Adrenal gland (tissue), 19 donors: ENCODE measurements at places on chromosomes 7 and 10.

GRCh38 chr10:86402283-86402941, 35.8 kb upstream of the GRID1 start:
- no peaks in the 10 kb centered on the region for H3K27me3 ChIP-seq
- peak; percentile 27 for DNase-seq
- no peak overlapping the region for H3K27ac ChIP-seq
- H3K36me3 ChIP-seq, result no peaks in the 10 kb centered on the region

- H3K36me3 ChIP-seq, result no peaks in the 10 kb centered on the region
- H3K4me1 ChIP-seq, result peaks cover 23% of the 10 kb centered on the region
- no peaks in the 10 kb centered on the region for H3K27me3 ChIP-seq
- no peak overlapping the region for H3K4me3 ChIP-seq
- H3K27ac ChIP-seq, result no peak overlapping the region
Observed at GRCh38 chr7:155693826-155694225, 49.4 kb downstream of the RBM33 start.

GRCh38 chr10:25068152-25069058, 52.0 kb downstream of the THNSL1 start:
- H3K4me3 ChIP-seq, result no peak overlapping the region
- no peaks in the 10 kb centered on the region for H3K4me1 ChIP-seq
- no peak overlapping the region for H3K27ac ChIP-seq
- no peaks in the 10 kb centered on the region for H3K36me3 ChIP-seq

GRCh38 chr10:114384601-114385000, 19.7 kb downstream of the AFAP1L2 start:
- H3K27me3 ChIP-seq, result no peaks in the 10 kb centered on the region
- no peak overlapping the region for H3K4me3 ChIP-seq
- no peaks in the 10 kb centered on the region for H3K36me3 ChIP-seq
- no peaks in the 10 kb centered on the region for H3K4me1 ChIP-seq
- no peak for DNase-seq

GRCh38 chr10:7513936-7514335, 103.1 kb upstream of the SFMBT2 start:
- H3K4me1 ChIP-seq, result peaks cover 4% of the 10 kb centered on the region
- H3K27me3 ChIP-seq, result no peaks in the 10 kb centered on the region
- no peak overlapping the region for H3K4me3 ChIP-seq
- DNase-seq, result no peak

GRCh38 chr7:130329681-130330080, 14.9 kb upstream of the CPA5 start:
- no peak overlapping the region for H3K4me3 ChIP-seq
- no peaks in the 10 kb centered on the region for H3K4me1 ChIP-seq
- no peaks in the 10 kb centered on the region for H3K27me3 ChIP-seq
- DNase-seq, result no peak
- no peak overlapping the region for H3K27ac ChIP-seq

GRCh38 chr7:81659697-81660395, 110.0 kb downstream of the HGF start:
- no peak overlapping the region for H3K27ac ChIP-seq
- H3K4me1 ChIP-seq, result no peaks in the 10 kb centered on the region
- H3K36me3 ChIP-seq, result no peaks in the 10 kb centered on the region
- no peak for DNase-seq

DNA sequence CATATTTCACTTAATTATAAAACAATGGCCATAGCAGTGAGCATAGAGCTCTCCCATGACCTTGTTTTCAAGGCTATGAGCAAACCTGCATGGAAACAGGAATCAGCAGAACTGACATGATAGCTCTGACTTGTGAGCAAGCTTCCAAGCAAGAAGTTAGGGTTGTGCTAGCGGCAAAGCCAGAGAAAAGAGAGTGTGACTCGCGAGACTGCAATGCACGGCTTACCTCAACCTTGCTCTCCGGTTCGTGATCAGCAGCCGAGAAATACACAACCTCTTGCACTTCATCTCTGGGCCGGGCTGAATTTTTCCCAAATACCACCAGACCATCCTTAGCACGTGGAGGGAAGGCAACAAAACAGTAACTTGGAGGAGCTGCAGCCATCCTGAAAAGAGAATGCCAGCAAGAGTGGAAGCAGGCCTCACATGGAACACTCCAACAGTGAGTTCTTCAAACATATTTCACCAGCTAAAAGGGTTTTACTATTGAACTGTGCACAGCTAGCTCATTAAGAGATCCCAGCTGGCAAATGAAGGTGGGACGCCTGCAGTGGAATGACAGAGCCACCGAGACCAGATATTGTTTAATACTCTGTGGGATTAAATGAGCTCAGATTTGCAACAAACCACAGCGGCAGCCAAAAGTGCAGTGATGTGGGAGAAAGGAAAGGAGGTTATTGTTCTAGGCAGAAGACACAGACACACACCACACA, 20.8 kb downstream of the SCRN1 start:
- no peaks in the 10 kb centered on the region for H3K36me3 ChIP-seq
- H3K27ac ChIP-seq, result no peak overlapping the region
- H3K4me3 ChIP-seq, result no peak overlapping the region
- no peaks in the 10 kb centered on the region for H3K4me1 ChIP-seq
- no peaks in the 10 kb centered on the region for H3K27me3 ChIP-seq

DNA sequence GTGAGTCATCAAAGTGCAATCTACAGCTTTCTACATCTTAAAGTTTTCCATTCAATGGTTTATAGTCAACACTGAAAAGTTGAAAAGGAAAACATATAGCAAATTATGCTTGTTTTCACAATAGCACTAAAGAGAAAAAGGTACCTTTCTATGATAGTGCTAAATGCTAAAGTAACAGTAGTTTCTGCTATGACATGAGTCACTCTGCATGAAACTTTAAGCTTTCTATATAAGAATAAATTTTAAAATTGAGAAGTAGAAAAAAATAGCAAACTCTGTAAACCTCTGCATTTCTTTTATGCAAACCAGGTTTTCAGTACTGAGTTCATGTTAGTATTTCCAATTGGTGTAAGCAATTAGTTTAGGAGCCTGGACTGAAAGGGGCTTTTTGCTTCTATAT, 31.2 kb upstream of the TMEM168 start:
- no peak overlapping the region for H3K27ac ChIP-seq
- DNase-seq, result no peak
- H3K27me3 ChIP-seq, result no peaks in the 10 kb centered on the region
- H3K4me3 ChIP-seq, result no peak overlapping the region

DNA sequence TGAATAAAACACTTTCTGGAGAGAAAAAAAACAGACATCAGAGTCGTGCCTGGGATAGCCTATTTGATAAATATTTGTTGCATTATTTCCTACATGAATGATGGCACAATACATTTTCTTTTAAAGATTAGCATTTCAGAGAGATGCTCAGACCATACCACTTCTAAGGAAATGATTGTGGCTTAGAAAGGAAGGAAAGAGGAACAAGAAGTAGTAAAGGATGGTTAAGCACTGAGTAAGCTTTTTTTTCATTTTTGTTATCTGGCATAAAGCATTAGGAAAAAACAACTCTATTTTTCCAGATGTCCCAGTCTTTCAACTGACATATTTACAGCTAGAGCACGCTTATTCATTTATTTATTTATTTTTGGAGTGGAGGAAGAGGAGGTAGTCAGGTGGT, 258.8 kb upstream of the TEX47 start:
- H3K27me3 ChIP-seq, result no peaks in the 10 kb centered on the region
- no peak for DNase-seq
- no peak overlapping the region for H3K4me3 ChIP-seq
- H3K36me3 ChIP-seq, result no peaks in the 10 kb centered on the region

GRCh38 chr7:5424749-5425506, 1.3 kb upstream of the TNRC18 start:
- no peaks in the 10 kb centered on the region for H3K36me3 ChIP-seq
- peak overlapping the region; percentile 94 for H3K4me3 ChIP-seq
- DNase-seq, result peak; percentile 54
- H3K27ac ChIP-seq, result peak overlapping the region; percentile 91

DNA sequence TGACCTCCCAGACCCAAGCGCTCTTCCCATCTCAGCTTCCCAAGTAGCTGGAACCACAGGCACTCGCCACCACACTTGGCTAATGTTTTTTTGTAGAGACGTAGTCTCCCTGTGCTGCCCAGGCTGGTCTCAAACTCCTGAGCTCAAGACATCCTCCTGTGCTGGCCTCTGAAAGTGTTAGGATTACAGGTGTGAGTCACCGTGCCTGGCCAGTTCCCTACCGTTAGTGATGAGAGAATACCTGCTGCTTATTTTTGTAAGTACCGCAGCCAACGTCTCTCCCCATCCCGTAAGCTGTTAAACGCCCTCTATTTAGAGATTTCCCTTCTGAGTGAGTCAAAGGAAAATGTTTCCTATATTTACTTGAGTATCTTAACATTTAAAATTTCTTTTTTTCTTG, 38.5 kb upstream of the PDLIM1 start:
- H3K4me1 ChIP-seq, result no peaks in the 10 kb centered on the region
- no peak for DNase-seq
- H3K27me3 ChIP-seq, result no peaks in the 10 kb centered on the region
- no peaks in the 10 kb centered on the region for H3K36me3 ChIP-seq

DNA sequence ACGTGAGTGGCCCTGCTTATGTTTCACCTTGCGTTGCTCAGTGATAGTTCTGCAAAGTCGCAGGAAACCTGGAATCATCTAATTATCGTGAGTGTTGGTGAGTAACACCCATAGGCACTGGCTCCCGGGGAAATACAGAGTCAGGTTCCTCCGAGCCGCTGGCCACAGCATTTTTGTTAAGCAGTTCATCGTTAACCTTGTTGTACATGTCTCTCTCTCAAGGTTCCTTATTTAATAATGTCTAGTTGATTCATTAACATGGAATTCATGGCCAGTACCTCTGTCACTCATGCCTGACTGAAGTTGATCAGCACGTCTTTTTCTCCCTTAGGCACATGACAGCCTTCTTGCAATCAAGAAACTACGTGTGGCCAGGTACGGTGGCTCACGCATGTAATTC, 3.1 kb upstream of the ZFAND2A start:
- H3K36me3 ChIP-seq, result no peaks in the 10 kb centered on the region
- no peaks in the 10 kb centered on the region for H3K27me3 ChIP-seq
- H3K4me3 ChIP-seq, result no peak overlapping the region
- peaks cover 19% of the 10 kb centered on the region for H3K4me1 ChIP-seq

DNA sequence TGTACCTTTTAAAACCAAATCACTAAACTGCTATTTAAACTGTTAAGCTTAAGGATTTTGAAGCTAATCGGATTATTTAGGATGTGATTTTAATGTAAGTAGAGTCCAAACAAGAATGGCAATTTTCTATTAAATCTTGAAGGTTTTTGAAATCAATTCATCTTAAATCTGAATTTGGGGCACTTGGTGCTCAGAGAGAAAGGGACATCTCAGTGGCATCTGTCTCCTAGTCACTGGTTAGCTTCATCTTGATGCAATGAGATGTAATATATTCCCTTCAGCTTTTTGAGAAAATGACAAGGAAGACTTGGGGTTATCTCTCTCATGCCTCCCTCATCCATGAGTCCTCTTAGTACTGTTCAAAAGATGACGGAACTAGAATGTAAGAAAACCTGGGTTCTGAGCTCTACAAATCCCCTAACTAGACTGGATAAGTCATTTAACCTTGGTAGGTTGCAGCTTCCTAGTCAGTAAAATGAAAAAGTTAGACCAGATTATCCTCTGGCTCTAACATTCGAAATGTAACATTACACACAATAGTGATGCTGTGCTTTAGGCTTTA, 198.5 kb upstream of the NEBL start:
- H3K36me3 ChIP-seq, result no peaks in the 10 kb centered on the region
- no peak for DNase-seq
- no peak overlapping the region for H3K4me3 ChIP-seq
- no peaks in the 10 kb centered on the region for H3K27me3 ChIP-seq

DNA sequence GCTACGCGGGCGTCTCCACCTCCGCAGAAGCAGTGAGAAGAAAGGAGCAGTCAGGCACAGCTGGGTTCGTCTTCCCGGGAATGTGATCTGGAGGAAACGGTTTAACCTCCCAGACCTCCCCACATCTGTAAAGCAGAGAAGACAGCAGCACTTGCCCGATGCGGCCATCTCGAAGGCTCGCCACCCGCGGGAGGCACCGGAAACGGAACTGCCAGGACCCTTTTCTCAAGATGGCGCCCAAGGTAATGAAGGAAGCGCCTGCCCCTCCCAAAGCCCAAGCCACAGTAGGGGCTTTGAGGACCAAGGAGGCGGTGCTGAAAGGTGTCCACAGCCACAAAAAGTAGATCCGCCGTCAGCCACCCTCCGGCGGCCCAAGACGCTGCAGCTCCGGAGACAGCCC, 41.7 kb downstream of the ASB13 start:
- H3K36me3 ChIP-seq, result no peaks in the 10 kb centered on the region
- no peaks in the 10 kb centered on the region for H3K27me3 ChIP-seq
- H3K4me3 ChIP-seq, result no peak overlapping the region

DNA sequence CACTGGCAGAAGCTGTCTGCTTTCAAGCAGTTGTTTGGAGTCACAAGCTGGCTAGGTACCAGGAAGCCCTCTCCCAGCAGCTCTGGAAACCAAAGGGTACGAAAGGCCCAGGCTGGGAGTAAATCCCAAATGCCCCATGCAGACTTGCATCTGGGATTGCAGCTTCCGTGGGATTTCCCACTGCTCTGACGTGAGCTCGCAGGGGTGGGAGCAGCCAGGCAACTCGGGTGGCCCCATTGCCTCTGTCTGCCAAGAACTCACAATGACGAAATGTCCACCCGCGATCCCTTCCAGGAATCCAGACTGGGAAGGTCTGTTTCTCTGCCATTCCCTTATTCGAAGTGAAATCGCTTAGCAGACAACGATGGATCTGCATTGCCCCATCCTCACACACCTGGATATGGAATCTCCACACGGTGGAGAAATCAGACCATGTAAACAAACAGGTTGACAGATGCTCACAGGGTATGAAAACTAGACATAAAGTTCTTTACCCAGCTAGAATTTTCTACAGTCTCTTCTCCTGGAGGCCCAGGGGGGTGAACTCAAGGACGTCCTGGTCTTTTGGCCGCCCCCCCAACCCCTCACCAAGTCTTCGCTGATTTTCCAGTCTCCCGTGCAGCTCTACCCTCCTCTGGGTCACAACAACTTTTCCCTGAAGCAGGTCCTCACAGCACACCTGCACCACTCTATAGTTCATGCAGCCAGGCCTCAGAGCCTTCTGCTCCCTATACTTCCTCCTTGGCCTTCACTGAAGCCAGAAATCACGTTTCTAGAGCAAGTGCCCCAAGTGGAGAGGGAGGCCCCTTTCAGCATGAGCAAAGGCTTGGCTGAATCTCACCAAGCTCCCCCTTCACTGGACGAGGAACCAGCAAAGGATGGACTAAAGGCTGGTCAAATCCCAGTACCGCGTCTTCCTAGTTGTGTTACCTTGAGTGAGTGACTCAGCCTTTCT, 20.0 kb downstream of the SH3PXD2A start:
- no peak overlapping the region for H3K27ac ChIP-seq
- no peaks in the 10 kb centered on the region for H3K36me3 ChIP-seq
- no peak overlapping the region for H3K4me3 ChIP-seq
- no peaks in the 10 kb centered on the region for H3K27me3 ChIP-seq
- H3K4me1 ChIP-seq, result peaks cover 11% of the 10 kb centered on the region
- DNase-seq, result no peak
